ENCODE measurements at places on chromosomes 1 and 21. TPM values are rescaled to one million over a fixed set of nuclear protein-coding genes. Genes with fewer than 3 reads are reported as not detected.

Gene CHIA
- not detected for total RNA-seq

Gene YRDC
- total RNA-seq = 19.2 TPM

Gene HUNK
- total RNA-seq = not detected

Gene PHC2
- total RNA-seq = 79.0 TPM

Gene LCA5L
- 1.0 TPM for total RNA-seq

Gene NMNAT2
- 0.38 TPM for total RNA-seq

Gene C8A
- not detected for total RNA-seq

Gene GBP3
- total RNA-seq = 7.3 TPM

Gene EDEM3
- 33.5 TPM for total RNA-seq

Gene GLIS1
- total RNA-seq = not detected

Gene ZNF648
- total RNA-seq = not detected

Gene FMN2
- total RNA-seq = not detected

Gene DPYD
- 17.9 TPM for total RNA-seq

Gene DYNLT4
- total RNA-seq = 0.62 TPM

Gene LEFTY2
- total RNA-seq = not detected

Gene WDR77
- 41.3 TPM for total RNA-seq

Gene SDCCAG8
- total RNA-seq = 29.4 TPM

Gene SELE
- total RNA-seq = 1.8 TPM

Gene ITLN2
- not detected for total RNA-seq

Gene RGS18
- not detected for total RNA-seq

Gene KCNE2
- not detected for total RNA-seq

Gene CEP104
- total RNA-seq = 43.0 TPM

Gene CFHR5
- total RNA-seq = not detected

Gene TRAF3IP3
- total RNA-seq = not detected

Gene OR10R2
- not detected for total RNA-seq

Gene MATN1
- total RNA-seq = not detected

Gene MYCL
- total RNA-seq = 2.1 TPM

Gene RPTN
- total RNA-seq = not detected

Gene TBX19
- total RNA-seq = 2.3 TPM

Gene FAM151A
- total RNA-seq = not detected

Gene HES3
- not detected for total RNA-seq

Gene TMEM52
- total RNA-seq = 1.6 TPM

Gene PGLYRP4
- not detected for total RNA-seq
